Naive thymus-derived CD8-positive, alpha-beta T cell (primary cell): ENCODE measurements at places on chromosomes 6 and 20. TPM values are rescaled to one million over a fixed set of nuclear protein-coding genes. Genes with fewer than 3 reads are reported as not detected.

DNA sequence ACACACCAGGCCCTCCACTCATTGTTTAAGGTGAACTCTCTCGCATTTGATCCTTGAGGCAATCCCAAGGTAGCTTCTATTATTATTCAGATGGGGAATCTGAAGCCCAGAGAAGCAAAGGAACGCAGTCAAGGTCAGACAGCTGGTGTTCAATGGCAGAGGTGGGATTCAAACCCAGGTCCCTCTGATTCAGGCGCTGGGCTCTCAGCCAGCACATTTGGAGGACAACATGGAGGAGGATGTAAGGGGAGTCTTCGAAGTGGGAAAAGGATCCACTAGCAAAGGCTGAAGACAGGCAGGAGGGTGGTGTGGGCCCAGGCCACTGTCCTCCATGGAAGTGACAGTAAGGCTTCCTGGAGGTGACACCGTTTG, 13.9 kb upstream of the TTPAL start:
- no peak for DNase-seq

The NTSR1 gene
- not detected for polyA plus RNA-seq

The L3MBTL1 gene
- polyA plus RNA-seq, result 0.66 TPM

DNA sequence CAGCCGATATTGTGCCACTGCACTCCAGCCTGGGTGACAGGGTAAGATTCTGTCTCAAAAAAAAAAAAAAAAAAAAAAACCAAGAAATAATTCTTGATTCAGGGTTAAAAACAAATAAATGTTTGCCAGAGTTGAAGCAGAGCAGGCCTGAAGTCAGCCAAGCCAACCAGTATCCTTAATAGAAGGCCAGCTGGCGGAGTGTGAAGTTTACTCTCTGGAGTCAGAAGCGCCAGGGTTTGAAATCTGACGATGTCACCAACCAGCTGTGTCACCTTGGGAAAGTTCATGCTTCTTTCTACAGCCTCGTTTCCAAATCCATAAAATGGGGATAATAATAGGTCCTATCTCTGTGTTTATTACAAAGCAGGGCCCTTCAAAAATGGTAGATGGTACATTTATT, 73.0 kb upstream of the ENPP5 start:
- no peak for DNase-seq

- DNase-seq, result no peak
Observed at GRCh38 chr20:58822748-58823730, 27.7 kb downstream of the GNAS-AS1 start.

The BACH2 gene
- 17.5 TPM for polyA plus RNA-seq

GRCh38 chr6:135586844-135587243, 89.3 kb upstream of the AHI1 start:
- no peak for DNase-seq

The PTK6 gene
- 0.15 TPM for polyA plus RNA-seq

The WFDC5 gene
- polyA plus RNA-seq, result not detected

DNA sequence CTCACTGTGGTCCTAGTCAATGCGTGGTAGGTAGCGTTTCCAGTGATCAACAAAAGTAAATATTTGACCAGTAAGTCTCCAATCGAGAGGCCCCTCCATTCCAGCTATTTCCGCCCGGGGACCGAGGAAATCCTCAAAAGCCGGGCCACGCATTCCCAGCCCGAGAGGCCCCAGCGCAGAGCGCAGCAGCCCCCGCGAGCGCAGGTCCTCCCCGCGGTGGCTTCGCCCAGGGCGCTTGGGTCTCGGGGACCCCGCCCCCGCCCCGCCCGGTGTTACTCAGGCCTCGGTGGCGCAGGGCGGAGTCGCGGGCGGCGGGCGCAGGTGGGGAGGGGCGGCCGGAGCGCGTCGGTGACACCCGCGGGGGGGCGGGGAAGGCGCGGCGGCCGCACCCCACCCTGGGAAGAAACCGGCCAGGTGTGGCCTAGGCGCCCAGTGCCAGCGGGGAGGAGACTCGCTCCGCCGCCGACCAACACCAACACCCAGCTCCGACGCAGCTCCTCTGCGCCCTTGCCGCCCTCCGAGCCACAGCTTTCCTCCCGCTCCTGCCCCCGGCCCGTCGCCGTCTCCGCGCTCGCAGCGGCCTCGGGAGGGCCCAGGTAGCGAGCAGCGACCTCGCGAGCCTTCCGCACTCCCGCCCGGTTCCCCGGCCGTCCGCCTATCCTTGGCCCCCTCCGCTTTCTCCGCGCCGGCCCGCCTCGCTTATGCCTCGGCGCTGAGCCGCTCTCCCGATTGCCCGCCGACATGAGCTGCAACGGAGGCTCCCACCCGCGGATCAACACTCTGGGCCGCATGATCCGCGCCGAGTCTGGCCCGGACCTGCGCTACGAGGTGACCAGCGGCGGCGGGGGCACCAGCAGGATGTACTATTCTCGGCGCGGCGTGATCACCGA, at the start of gene DSP:
DSP (plus strand) TSS at position 497 of the 890 bp plus-strand sequence; CDS start at position 742, 245 bp downstream.
- DNase-seq, result no peak

- DNase-seq, result no peak
Observed at GRCh38 chr6:157116426-157116825, 206.9 kb downstream of the TMEM242 start.

GRCh38 chr20:62872184-62872847, 10.7 kb upstream of the TCFL5 start:
- DNase-seq, result no peak

The NKX2-2 gene
- not detected for polyA plus RNA-seq

DNA sequence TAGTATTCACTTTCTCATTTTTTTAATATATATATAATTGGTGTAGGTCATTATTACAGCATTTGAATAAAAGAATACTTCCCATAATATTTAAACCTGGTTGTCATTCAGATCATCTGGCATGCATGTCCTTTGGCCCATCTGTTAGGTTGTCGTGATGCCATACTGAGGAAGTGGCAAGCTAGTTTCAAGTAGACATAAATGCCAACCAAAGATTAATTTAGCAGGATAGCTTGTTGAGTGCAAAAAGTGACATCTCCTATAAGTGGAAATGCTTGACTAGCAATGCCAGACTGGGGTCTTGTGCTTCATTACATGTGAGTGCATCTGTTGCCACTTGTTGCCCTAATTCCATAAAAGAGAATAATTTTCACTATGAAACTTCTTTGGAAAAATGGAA, 1044.7 kb downstream of the GRIK2 start:
- DNase-seq, result no peak

GRCh38 chr6:148891405-148891783, 144.6 kb downstream of the UST start:
- no peak for DNase-seq

The CTCFL gene
- not detected for polyA plus RNA-seq

GRCh38 chr20:40953416-40953815, 75.2 kb upstream of the TOP1 start:
- DNase-seq, result no peak

DNA sequence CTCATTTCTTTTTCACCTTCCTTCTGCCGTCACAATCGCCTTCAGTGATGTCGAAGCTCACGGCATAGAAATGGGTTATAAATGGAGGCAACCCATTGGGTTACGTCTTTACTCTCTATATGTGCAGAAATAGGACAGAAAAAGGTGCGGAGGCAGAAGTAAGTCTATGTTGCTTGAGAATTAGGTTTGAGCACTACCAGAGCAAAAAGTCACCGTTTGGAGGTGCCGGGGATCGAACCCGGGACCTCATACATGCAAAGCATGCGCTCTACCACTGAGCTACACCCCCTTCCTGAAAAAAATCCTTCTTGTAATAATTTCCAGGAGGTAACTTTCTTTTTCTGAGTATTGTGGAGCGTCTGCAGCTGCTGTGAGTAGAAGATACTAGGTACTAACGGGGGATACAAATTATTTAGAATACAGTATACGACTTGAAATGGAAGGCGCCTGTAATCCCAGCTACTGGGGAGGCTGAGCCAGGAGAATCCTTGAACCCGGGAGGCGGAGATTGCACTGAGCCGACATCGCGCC, 134.2 kb downstream of the TRIM27 start:
- DNase-seq, result no peak

The RAD21L1 gene
- polyA plus RNA-seq, result not detected

GRCh38 chr6:95078457-95078856, 498.9 kb upstream of the MANEA start:
- DNase-seq, result no peak

The PROKR2 gene
- polyA plus RNA-seq, result not detected

DNA sequence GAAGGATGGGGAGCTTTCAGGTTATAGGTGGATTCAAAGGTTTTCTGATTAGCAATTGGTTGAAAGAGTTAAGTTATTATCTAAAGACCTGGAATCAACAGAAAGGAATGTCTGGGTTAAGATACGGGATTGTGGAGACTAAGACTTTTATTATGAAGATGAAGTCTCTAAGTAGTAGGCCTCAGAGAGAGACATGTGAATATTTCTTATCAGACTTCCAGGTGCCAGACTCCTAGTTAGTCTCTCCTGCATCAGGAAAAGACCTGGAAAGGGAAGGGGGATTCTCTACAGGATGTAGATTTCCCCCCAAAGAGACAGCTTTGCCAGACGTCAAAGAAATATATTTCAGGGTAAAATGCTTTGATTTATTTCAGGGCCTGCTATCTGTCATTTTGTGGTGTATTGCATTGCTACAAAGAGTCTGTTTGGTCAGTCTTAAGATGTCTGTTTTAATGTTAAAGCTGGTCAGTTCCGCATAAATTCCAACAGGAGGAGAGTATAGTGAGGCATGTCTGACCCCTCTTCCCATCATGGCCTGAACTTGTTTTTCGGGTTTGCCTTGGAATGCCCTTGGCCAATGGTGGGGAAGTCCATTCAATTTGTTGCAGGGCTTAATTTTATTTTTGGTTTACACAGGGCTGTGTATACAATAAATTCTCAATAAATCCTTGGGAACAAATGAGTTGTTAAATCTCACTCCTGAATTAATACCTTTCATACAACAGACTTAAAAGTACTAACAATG, 103.4 kb upstream of the RALGAPA2 start:
- no peak for DNase-seq
